Tibial nerve (tissue), 4 donors: ENCODE measurements at places on chromosomes 7 and 10. TPM values are rescaled to one million over a fixed set of nuclear protein-coding genes. Genes with fewer than 3 reads are reported as not detected.

DNA sequence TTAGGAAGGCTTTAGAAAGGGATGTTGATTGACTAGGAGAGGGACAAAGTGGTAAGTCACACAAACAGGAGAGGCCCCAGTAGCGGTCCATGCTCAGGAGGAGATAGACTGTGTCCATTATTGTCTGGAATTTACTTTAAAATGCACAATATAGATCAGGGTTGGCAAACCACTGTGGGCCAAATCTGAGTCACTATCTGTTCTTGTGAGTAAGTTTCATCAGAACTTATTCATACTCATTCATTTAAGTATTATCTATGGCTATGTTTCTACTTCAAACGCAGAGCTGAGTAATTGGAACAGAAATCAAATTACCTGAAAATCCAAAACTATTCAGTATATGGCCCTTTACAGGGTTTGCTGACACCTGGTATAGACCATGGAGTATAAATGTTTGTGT is 166.5 kb downstream of the COL28A1 start:
- no peak for DNase-seq
- H3K4me1 ChIP-seq: no peaks in the 10 kb centered on the region
- no peaks in the 10 kb centered on the region for H3K27me3 ChIP-seq
- no peak overlapping the region for H3K27ac ChIP-seq
- no peak overlapping the region for H3K4me3 ChIP-seq
- H3K36me3 ChIP-seq: no peaks in the 10 kb centered on the region

Gene GIMAP7
- 23.8 TPM for total RNA-seq

- no peaks in the 10 kb centered on the region for H3K36me3 ChIP-seq
- H3K4me3 ChIP-seq: peak within 1 kb of the TSS; percentile 91
- no peaks in the 10 kb centered on the region for H3K27me3 ChIP-seq
- peak within 1 kb of the TSS; percentile 93 for H3K27ac ChIP-seq
- no peaks in the 10 kb centered on the region for H3K4me1 ChIP-seq
Measured at GRCh38 chr10:93993782-93994437, at the start of gene PLCE1. TSS of gene PLCE1 (plus strand) at chr10:93993931. CDS start at chr10:94031047, 37,116 bp downstream.

GRCh38 chr10:308572-309085 is 173.4 kb downstream of the ZMYND11 start:
- H3K4me3 ChIP-seq: no peak overlapping the region
- no peaks in the 10 kb centered on the region for H3K36me3 ChIP-seq
- H3K4me1 ChIP-seq: peaks cover 7% of the 10 kb centered on the region

DNA sequence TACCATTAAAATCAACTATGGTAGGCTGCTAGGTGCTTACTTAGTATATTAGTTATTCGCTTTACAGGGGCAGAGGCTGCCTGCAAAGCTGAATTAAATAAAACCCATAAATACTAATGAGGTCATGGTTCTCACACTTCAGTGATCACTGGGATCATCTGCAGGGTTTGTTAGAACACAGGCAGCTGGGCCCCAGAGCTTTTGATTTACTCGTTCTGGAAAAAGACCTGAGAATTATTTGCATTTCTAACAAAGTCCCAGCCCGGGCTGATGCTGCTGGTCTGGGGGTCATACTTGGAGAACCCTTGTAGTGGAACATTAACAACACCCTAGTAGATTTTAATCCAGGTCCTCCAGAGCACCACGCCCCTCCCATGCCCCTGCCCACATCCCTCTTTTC is 8.5 kb downstream of the UCN3 start:
- no peaks in the 10 kb centered on the region for H3K4me1 ChIP-seq
- H3K27ac ChIP-seq: no peak overlapping the region
- H3K4me3 ChIP-seq: no peak overlapping the region
- no peaks in the 10 kb centered on the region for H3K27me3 ChIP-seq
- DNase-seq: no peak

Gene NKX2-3
- not detected for total RNA-seq

- H3K36me3 ChIP-seq: peaks cover 5% of the 10 kb centered on the region
- no peaks in the 10 kb centered on the region for H3K27me3 ChIP-seq
- DNase-seq: no peak
- H3K4me1 ChIP-seq: no peaks in the 10 kb centered on the region
- no peak overlapping the region for H3K4me3 ChIP-seq
Measured at GRCh38 chr7:90972906-90973550, 291.2 kb upstream of the FZD1 start.

DNA sequence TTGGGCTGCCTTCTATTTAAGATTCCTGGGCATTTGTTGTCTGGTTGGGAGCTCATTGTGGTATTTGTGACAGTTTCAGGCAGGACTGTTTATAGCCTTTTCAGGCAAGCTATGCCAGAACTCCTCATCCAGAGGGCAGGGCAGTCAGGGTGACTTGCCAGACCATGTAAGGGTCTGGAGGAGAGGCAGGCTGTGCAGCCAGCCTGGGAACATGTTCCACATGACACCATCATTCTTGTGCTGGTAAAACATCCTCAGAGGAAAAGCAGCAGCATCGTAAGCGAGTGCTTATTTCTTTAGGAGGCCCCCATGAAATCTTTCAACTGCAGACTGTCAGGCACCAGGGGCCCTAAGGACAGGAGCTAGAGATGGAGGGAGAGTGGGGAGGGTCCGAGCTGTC is 44.0 kb upstream of the SORBS1 start:
- peak overlapping the region; percentile 50 for H3K27ac ChIP-seq
- H3K4me1 ChIP-seq: no peaks in the 10 kb centered on the region
- peaks cover 53% of the 10 kb centered on the region for H3K36me3 ChIP-seq
- no peak for DNase-seq

- no peak overlapping the region for H3K4me3 ChIP-seq
- peaks cover 62% of the 10 kb centered on the region for H3K4me1 ChIP-seq
- DNase-seq: no peak
Measured at GRCh38 chr7:130369110-130369711, 11.1 kb upstream of the CPA1 start.

GRCh38 chr7:8190119-8190895 is 71.7 kb downstream of the ICA1 start:
- no peak overlapping the region for H3K4me3 ChIP-seq
- peak; percentile 21 for DNase-seq
- H3K4me1 ChIP-seq: peaks cover 13% of the 10 kb centered on the region
- no peaks in the 10 kb centered on the region for H3K36me3 ChIP-seq
- H3K27ac ChIP-seq: no peak overlapping the region

GRCh38 chr10:32372000-32372875 is 25.3 kb upstream of the EPC1 start:
- H3K27ac ChIP-seq: no peak overlapping the region
- H3K4me3 ChIP-seq: no peak overlapping the region
- no peak for DNase-seq
- H3K4me1 ChIP-seq: peaks cover 24% of the 10 kb centered on the region
- H3K27me3 ChIP-seq: no peaks in the 10 kb centered on the region
- H3K36me3 ChIP-seq: no peaks in the 10 kb centered on the region

Gene ADAP1
- total RNA-seq: 40.0 TPM

Gene LEP
- total RNA-seq: 54.3 TPM

- H3K36me3 ChIP-seq: no peaks in the 10 kb centered on the region
- DNase-seq: no peak
- H3K4me3 ChIP-seq: no peak overlapping the region
Measured at GRCh38 chr7:105267244-105267643, 121.5 kb downstream of the SRPK2 start.
